Tibial artery (tissue), 4 donors: ENCODE measurements at places on chromosomes 7 and 10.

GRCh38 chr10:104291439-104291951 lies 22.5 kb downstream of the GSTO2 start:
- DNase-seq: peak; percentile 87

- DNase-seq: no peak
Measured at GRCh38 chr7:140918236-140918635, 6.5 kb downstream of the BRAF start.

DNA sequence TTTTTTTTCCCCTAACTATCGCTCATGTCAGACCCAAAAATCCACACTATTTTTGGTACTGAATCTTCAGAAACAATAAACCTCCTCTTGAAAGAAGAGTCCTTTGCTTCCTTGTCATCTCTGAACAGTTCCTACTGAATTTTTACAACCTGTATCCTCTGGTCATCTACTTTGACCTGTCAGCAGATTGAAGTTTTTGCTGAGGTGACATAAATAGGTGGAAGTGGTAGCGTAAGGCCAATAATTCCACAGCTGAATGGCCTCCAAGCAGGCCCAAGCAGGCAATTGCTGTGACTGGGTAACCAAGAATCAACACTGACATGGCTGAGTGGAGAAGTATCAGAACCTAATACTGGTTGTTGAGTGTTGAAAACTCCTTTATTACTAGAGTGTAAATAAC lies 117.4 kb upstream of the MAGI2 start:
- DNase-seq: no peak

GRCh38 chr7:28081016-28081415 lies 99.6 kb downstream of the JAZF1 start:
- peak; percentile 45 for DNase-seq

DNA sequence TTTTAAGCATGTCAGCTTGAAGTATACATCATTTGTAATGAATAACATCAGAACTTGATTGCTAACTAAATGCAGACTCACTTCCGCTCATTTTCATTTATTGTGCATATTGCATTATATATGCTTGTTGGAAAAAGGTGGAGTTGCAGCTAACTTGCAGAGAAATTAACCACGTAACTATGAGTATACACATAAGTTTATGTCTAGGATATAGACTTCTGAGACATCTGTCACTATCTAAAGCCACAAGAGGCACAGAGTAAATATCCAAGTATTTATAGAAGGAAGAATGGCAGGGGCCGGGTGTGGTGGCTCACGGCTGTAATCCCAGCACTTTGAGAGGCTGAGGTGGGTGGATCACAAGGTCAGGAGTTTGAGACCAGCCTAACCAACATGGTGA lies 47.3 kb downstream of the TNPO3 start:
- DNase-seq: no peak

- no peak for DNase-seq
Measured at GRCh38 chr10:60172363-60172990, 217.2 kb downstream of the ANK3 start.
